ENCODE measurements at places on chromosomes 16 and 17.
A peak's percentile ranks its signal among the peaks of the same experiment; 100 is the strongest.

DNA sequence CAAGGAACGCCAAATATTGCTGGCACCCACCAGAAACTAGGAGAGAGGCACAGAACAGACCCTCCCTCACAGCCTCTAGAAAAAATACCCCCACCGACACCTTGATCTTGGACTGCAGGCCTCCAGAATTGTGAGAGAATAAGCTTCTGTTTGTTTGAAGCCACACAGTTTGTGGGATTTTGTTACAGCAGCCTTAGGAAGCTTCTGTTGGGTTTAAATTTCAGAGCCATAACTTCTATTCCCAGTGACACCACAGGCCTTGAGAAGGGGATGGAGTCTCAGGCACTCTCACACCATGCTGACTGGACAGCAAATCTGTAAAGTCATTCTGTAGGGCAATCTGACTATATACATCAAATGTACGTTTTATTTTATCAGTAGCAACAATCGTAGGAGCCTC is 38.6 kb downstream of the RNF112 start:
- DNase-seq = no peak

DNA sequence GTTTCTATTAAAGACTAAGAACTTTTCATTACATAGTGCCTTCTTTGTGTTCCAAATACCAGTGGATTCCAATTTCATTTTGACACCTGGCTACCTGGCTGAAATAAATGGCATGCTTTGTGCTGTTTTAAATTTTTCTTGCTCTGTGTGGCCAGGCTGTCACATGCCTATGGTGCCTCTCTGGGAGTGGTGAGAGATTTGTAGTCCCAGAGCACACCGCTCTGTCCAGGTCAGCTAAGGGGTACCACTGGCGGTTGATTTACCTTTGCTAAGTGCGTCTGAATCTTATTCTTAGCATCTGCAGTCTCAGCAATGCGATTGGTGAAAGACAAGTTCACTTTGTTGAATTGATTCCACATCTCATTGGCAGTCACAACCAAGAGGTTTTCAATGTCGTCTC is 29.4 kb downstream of the TEKT3 start:
- no peak for DNase-seq

DNA sequence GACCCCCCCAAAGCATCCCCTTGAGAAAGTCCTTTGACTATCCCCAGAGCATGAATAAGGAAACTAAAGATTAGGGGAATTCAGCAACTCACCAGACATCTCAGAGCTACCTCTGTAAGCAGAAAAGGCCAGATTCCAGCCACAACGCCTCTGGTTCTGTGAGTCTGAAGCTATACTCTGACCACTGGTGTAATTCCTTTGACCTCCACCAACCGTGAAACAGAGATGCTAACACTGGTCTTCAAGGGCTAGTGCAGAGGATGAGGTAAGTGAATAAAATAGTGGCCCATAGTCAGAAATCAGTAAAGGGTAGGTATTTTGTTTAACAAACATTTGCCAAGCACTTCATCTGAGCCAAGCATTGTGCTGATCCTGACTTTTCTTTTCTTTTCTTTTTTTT is 353.4 kb downstream of the NPIPA8 start:
- DNase-seq = no peak

- DNase-seq = no peak
Measured at GRCh38 chr16:86709902-86710601, 131.7 kb downstream of the FOXL1 start.

DNA sequence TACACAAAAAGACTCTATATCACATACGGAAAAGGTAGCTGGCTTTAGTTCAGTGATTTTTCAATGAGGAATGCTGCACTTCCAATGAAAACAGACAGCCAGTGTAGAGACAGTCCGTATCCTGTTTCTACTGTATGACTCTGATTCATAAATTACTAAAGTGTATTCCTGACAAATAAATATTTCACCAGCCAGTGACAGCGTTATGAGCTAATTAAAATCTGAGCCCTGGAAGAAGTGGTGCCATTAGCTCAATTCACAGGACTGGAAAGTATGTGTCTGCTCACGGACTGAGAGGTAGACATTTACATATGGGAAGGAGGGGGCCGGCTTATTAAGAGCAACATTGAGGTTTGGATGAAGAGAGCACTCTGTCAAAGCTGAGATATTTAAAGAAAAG is 207.9 kb upstream of the RBFOX1 start:
- DNase-seq = no peak

- peak; percentile 59 for DNase-seq
Measured at GRCh38 chr16:10835281-10835931, 16.8 kb upstream of the TVP23A start.

DNA sequence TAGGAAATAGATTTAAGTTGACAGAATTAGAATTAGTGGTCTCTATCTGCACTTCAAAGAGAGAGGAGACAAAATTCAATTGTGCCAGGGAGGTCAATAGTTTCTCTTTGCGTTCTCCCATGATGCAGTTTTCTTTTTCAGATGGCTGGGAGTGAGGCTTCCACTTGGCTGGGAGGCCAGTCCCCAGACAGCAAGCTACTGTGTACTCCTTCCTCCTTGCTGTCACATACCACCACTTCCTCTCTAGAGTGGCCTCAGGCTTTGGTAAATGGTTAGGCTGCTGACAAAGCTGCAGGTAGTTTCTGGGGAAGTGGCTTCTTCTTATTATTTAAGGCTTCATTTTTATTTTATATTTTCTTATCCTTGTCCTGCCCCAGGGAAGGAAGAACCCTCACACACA is 106.2 kb upstream of the HS3ST4 start:
- no peak for DNase-seq

DNA sequence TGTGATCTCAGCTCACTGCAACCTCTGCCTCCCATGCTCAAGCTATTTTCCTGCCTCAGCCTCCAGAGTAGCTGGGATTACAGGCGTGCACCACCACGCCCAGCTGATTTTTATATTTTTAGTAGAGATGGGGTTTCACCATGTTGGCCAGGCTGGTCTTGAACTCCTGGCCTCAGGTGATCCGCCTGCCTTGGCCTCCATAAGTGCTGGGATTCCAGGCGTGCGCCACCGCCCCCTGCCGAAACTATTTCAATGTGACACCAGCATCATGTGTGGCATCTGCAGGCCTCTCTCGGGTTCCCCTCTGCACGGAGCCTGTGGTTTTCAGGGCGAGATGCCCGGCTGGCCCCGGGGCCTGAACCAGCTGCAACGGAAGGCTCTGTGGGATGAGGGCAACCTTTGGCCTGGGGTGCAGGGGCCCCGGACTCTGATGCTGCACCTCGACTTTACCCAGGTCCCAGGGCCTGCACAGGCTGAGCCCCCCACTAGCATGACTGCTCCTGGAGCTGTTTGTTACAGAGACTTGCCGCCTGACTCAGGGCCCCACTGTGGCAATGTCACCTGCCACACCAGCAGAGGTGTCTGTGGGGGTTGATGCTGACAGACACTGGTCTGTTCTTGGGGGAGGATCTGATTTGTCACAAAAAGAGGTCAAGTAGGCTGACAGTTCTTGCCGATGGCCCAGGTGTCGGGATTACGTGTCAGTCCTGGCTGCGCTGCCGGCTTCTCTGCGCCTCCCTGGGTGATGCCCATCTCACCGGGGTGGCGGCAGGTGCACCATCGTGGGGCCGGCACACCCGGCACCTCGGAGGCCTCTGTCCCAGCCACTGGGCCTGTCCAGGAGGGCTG is 8.6 kb upstream of the TEX19 start:
- peak; percentile 67 for DNase-seq

GRCh38 chr16:84177741-84178073 is 9.2 kb downstream of the TAF1C start:
- peak; percentile 31 for DNase-seq

- no peak for DNase-seq
Measured at GRCh38 chr16:22624800-22625533, 114.3 kb downstream of the NPIPB5 start.

- DNase-seq = peak; percentile 26
Measured at GRCh38 chr17:35372846-35373533, 431 bp downstream of the SLFN11 start.

DNA sequence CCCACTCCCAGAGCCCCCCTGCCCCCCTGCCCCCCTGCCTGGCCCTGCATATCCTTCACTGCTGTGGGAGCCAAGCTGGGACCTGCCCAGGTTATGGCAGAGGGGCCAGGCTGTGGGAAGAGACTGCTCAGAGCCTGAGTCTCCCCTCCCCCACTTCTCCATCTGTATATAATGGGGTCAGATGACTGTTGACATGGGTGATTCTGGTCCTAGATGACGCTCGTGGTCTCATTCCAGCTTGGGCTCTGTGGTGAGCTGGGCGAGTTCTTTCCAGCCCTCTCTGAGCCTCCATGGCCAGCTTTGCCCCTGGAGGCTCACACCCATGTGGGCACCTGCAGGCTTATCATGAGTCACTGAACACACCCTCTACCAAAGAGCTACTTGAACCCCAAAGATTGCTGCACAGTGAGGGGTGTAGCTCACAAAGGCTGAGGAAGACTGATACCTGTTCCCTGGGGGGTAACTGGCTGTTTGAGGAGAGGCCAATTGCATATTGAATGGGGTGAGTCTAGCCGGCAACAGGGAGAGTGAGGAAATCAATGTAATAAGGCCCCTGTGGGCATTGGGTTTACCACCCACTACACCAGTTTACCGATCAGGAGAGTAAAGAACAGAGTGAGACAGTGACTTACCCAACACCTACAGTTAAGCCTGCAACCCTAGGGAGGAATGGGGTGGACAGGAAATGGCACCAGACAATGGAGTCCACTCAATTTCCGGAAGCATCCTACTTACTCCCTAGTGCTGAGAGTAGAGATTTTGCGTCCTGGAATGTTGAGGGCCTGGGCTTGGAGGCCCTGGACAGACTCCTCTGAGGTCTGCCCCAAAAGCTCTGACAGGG is 4.2 kb upstream of the SREBF1 start:
- no peak for DNase-seq

- no peak for DNase-seq
Measured at GRCh38 chr17:4823373-4824089, 9.6 kb upstream of the MINK1 start.

DNA sequence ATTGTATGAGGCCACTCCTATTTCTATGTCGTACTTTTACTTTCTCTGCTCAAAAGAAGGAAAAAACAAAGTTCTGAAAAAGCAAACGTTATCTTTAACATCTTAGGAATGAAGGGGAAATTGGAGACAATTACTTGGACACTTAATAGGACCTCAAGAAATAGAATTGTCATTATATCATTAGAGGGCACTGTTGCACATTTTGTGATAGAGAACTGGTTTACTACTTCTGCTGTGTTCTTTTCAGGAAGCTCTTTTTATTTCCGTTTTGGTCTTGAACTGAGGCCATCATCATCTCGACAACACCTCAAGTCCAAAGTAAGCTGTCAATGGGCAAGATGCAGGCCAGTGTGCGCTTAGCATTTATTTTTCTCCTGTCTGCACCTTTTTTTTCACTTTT is 14.6 kb downstream of the COG4 start:
- no peak for DNase-seq

DNA sequence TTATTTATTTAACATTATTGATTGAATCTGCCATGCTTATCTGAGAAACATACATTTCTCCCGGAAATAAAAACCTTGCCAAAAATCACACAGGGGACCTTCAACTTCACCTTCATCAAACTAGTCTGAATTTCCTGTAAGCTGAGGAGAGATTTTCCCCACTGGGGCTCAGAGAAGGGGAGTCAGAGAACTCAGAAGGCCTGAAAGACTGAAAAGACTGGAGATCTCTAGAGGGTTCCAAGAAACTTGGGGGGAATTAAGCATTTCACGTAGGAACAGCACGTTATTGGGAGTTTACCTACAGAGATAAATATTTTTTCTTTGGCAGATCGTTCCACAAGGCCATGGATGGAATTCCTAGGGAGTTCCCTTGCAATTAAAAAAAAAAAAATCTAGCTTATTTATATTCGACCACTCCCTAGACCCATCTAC is 528 bp upstream of the NOL11 start:
- no peak for DNase-seq

DNA sequence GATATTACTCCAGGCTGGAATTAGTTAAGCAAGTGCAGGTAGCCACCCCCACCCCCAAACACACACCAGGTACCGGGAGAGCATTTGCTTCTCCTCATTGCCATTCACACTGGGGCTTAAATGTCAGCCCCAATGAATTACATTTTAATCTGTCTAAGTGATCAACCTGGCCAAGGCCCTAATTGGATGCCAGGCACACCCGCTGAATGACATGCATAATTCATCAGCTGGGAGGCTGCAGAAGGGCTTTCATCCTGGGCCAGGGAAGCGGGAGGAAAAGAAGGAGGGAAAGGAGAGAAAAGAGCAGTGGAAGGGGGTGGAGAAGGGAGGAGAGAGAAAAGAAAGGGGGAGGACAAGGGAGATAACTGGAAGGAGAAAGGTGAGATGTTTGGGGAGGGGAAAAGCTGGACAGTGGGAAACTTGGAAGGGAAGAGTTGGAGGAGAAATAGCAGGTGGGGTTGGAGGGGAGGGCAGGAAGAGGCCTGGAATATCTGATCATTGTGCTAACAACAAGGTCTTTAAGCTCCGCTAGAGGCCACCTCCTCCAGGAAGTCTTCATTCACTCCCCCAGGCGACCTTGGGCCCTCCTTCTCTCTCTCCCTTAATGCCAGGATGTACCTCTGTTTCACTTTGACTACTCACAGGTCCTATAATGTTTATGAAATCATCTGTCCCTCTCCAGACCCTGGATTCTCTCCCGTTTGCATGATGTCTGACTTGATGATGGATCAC is 40.1 kb upstream of the CES5A start:
- DNase-seq = no peak

DNA sequence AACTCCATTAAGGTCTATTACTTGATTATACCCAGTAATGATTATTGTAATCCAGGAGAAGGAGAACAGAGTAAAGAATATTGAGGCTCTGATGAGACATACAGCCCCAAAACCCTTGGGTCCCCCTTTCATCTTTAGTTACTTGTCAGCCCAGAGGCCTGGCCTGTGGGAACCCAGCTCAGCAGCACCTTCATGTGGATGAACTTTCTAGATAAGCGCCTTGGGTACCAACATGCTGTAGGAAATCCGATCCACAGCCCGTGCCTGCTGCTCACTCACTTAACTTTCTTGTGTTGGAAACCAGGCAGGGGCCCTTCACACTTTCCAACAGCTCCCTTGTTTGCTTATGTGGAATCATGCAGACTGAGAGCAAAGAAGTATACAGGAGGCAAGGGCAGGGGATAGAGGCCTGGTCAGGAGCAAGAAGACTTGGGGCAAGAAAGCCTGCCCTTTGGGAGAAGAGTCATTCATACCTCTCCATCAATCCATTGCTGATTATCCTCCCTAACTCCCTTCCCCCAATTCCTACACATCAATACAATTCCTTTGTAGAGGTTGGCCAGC is 64.0 kb upstream of the SOX9 start:
- no peak for DNase-seq

DNA sequence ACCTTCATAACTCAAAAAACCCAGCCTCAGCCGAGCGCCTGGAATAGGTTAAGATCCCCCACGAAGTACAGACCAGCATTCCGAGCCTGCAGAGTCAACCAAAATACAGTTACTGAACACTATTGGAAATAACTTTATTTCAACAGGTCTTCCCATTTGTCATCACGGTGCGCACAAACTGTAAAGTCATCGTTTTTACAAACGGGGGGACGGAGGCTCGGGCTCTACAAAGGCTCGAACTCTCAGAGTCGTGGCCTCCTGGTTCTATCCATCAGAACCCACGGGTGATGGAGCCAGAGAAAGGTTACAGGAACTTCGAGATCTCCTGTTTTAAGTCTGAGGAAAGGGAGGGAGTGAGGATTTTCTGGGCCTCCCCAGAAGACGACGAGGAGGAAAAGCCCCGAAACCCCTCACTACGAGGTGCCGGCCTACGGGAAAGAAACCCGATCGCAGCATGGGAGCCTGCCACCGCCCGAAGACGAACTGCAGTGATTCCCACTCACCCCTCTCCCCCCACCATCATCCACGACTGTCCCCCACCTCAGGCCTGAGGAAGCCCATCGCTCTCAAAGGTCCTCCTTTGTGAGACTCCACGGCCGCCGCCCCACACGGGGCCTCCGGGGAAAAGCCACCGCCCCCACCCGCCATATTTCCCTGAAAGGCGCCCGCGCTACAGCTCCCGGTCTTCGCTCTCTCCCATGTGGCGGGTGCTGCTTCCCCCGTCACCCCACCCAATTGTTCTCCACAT is 917 bp downstream of the YWHAE start:
- DNase-seq = no peak
